ENCODE measurements at places on chromosomes 3 and 15.

GRCh38 chr15:23444269-23444668 lies 2.8 kb downstream of the GOLGA6L2 start:
- no peak for DNase-seq

- DNase-seq: peak; percentile 7
Observed at GRCh38 chr3:39011191-39011736, 40.5 kb downstream of the SCN11A start.

DNA sequence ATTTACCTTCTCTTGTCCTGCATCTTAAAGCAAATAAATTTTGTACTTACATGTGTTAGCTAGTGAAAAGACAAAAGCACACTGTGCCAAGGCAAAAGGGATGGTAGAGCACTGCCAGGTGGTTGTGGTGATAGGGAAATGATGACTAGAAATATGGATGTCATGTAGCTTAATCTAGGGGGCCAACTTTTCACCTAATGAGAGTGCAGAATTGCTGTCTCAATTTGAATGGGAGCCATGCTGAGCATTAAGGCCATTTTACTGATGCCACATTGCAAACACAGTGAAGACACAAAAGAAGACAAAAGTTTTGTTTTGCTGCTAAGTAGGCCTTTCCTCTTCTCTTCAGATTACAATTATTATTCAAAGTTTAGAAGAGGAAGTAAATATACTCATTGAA lies 274.7 kb downstream of the PDCD6IP start:
- DNase-seq: no peak

GRCh38 chr15:35679186-35679585 lies 133.2 kb upstream of the DPH6 start:
- no peak for DNase-seq

DNA sequence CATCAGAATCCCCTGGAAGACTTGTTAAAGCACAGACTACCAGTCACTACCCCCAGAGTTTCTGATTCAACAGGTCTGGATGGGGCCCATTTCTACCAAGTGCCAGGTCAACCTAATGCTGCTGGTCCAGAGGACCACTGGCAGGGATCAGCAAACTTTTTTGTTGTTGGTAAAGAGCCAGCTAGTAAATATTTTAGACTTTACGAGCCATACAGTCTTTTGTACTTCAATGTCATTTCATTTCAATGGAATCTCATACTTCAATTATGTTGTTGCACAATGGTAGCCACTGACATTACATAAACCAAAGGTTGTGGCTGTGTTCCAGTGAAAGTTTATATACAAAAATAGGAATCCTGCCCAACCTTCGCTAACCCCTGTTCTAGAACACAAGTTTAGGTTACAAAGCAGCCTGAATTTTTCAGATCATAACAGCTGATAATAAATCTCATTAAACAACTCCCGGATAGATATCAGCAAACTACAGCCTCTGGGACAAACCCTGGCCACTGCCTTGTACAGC lies 28.7 kb downstream of the ULK4 start:
- DNase-seq: no peak

- no peak for DNase-seq
Observed at GRCh38 chr15:74540161-74540760, 759 bp upstream of the ARID3B start.

DNA sequence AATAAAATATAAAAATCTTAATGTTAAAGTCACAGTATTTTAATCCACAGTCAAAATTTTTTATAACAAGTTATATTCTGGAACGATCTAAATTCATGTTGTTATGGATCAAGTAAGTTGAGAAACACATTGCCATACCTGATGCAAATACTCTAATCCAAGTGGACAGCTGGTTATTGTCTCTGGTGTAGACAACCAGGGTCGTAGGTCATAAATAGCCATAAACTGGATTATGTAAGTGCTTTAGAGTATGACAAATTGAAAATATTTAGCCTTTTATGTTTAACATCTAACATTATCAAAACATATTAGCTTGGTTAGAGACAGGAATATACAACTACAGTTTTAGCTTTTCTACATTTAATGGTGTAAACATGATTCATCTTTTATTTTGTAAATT lies 53.0 kb downstream of the PLSCR2 start:
- no peak for DNase-seq

GRCh38 chr15:26660241-26660640 lies 112.6 kb downstream of the GABRB3 start:
- DNase-seq: no peak

- DNase-seq: peak; percentile 48
Observed at GRCh38 chr3:128068156-128068620, 16.0 kb downstream of the SEC61A1 start.

DNA sequence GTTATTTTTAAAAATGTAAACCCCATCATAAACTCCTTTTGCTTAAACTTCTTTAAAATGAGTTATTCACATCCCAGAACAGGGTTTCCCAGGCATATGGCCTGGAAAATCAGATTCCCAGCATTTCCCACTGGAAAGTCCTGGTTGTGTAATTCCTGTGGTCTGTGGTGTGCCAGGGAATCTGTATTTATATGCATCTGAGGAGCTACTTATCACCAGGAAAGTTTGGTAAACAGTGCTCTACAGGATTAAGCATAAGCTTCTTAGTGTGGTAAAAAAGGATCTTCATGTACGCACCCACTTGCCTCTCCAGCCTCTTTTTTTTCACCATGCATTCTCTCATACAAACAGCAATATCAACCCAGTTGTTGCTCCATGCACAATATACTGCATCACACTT lies 28.2 kb downstream of the MEIS2 start:
- no peak for DNase-seq

DNA sequence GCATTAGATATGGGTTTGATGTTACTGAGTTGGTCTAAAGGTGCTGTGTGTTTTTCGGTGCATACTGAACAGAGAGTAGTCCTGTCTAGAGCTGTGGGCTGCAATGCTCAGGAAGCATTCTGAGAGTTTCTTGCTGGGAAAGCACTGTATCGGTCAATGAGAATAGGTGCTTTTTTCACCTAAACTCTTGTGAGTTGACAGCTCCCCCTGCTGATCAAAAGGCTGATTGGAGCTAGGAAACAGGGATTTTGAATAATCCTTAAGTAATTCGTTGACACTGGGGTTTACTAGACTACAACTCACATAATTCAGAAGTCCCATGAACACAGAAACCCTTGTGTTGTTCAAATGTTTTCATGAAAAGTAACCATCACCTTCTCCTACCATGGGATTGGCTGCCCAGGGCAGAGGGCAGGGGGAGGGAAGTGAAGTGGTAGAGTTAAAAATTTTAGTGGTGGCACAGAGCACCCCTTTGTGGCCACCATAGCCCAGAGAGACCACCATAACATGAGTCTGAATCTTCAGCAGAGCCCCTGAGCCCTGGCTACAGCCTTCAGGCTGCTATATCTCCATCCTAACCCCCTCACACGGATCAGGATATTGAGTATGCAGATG lies 13.0 kb upstream of the MANF start:
- no peak for DNase-seq

DNA sequence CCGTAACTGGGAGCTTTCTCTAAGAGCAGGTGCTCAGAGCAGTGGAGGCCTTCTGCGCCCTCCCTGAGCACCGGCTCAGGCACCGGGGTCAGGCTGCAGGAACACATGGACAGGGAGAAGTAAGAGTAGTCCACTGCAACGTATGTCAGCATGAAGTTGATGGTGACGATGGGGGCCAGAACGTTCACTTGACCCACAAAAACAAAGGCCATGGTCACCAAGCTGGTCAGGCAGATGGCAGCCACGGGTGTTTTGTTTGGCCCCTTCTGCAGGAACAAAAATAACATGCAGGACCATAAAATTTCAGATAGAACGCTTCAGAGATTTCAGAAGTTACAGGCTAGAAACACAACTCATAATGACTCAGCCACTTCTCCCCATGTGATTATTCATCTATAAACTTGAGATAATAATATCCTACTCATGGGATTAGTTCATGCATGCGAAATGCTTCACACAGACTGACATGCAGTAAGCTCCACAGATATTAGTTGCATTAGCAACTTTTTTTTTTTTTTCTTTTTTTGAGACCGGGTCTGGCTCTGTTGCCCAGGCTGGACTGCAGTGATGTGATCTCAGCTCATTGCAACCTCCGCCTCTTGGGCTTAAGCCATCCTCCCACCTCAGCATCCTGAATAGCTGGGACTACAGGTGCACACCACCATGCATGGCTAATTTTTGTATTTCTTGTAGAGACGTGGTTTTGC lies 52.2 kb upstream of the HEG1 start:
- DNase-seq: no peak

GRCh38 chr3:14118400-14119381 lies 6.0 kb downstream of the CHCHD4 start:
- no peak for DNase-seq

- DNase-seq: no peak
Observed at GRCh38 chr15:91384189-91384730, 284.2 kb downstream of the SV2B start.

- DNase-seq: no peak
Observed at GRCh38 chr15:91863621-91864255, 10.2 kb downstream of the SLCO3A1 start.

- DNase-seq: no peak
Observed at GRCh38 chr3:34213478-34213877, 415.0 kb downstream of the PDCD6IP start.

DNA sequence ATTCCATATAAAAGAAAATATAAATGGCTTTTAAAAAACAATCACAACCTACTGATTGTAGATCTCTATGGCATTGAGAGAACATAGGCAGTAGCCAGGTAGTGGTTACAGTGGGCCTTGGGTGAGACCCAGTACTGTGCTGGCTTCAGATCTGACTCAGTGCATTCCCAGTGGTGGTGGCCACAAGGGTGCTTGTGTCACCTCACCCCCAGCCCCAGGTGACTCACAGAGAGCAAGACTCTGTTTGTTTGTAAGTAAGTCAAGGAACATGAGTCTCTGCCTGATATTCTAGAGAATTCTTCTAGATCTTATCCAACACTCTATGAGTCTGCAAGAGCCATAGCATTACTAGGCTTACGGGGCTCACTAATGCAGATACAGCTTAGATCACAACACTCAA lies 118.8 kb upstream of the AZI2 start:
- DNase-seq: no peak

GRCh38 chr3:69203631-69204314 lies 81.4 kb upstream of the LMOD3 start:
- DNase-seq: no peak

DNA sequence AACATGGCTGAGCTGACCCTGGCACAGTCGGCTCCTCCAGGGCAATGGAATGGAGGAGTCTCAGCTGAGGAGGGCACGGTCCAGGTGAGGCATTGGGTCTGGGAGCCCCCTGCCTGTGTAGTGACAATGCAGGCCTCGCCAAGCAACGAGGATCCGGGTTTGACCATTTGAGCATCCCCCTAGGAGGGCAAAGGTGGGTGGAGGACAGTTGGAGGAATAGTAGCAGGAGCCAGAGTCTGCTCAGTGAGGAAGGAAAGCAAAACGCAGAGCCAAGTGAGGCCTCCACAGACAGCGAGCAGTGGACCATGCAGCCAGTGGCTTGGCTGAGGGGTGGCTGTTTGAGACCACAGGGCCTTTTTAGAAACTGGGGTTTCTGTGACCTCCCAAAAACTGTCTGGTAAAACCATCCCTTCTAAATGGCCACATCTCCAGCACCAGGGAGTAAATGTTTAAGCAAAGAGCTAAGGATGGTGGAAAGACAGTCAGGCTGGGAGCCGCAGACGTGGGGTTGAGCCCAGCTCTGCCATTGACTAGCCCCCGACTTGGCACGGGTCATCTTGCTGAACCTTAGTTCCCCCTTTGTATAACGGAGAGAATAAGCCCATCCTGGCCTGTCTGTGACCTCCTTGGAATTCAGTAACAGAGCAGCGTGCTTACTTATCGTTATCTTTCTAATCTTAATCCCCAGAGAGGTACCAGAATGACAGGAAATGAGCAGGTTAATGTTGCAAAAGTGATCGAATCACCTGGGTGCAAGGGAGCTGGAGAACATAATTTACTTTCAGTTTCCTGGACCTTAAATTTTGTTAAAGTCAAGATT lies 46.8 kb downstream of the CMTM6 start:
- DNase-seq: no peak

DNA sequence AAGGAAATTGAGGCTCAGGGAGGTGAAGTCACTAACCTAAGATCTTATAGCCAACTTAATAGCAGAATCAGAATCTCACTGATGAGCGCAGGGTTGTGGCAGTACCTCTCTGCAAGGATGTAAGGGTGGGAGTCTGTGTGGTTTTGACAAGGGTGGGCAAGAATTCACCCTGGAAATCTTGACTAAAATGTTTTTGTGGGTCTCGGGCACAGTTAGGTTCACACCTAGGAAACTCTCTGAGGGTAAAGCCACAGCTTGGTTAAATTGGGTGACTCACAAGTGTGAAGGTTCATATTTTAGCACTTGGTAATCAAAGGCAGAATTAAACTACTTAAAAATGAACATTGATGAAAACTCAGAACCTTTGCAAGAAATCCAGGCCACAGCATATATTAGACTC lies 178.2 kb upstream of the EOMES start:
- no peak for DNase-seq

DNA sequence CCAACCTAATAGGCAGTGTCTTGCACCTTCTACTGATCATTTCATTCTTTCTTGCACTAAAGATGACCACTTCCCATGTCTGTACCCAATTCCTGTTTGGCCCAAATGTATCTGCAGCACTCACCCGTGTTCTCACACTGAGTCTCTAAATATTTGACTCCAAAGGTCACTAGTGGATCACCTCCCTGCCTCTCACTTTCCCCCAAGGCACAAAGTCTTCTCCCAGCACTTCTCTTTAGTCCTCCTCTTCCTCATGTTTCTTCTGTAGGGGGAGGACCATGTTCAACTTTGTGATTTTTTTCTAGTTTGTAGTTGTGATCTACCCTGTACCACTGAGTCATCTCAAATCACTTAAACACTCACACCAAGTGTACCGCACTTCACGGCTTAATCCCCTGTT lies 13.9 kb downstream of the NR1I2 start:
- DNase-seq: no peak

DNA sequence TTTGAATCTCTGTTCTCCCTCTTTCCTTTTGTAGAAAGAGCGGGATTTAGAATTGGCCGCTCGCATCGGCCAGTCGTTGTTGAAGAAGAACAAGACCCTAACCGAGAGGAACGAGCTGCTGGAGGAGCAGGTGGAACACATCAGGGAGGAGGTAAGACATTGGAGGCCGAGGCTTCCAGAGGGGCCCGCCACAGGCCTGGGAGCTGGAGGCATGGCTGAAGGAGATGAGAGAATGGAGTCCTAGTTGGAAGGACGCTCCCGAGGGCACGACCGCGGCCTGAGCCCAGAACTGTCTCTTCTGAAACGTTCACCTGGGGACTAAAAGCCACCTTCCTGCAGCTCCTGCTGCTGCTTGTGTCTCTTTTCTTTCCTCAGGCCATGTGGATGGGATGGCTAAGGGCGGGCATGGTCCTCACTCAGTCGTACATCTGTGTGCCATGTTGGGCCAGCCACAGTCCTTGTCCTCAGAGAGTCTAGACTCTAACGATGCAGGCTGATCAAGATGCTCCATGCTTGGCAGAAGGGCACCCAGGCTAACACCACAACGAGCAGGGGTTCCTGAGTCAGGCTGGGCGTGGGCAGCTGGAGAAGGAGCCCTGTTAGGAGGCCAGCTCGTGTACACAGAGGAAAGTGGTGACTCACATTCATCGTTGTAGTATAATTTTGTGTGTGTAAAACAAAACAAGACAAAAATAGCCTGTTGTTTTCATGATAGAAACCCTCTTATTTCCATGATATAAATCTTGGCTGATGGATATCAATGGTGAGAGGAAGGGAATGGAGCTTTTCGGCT lies 81.1 kb downstream of the CCK start:
- DNase-seq: no peak
